ENCODE measurements at places on chromosomes 13 and 19.
A peak's percentile ranks its signal among the peaks of the same experiment; 100 is the strongest.

GRCh38 chr13:32126278-32126677 lies 94.7 kb downstream of the FRY start:
- DNase-seq, result no peak

DNA sequence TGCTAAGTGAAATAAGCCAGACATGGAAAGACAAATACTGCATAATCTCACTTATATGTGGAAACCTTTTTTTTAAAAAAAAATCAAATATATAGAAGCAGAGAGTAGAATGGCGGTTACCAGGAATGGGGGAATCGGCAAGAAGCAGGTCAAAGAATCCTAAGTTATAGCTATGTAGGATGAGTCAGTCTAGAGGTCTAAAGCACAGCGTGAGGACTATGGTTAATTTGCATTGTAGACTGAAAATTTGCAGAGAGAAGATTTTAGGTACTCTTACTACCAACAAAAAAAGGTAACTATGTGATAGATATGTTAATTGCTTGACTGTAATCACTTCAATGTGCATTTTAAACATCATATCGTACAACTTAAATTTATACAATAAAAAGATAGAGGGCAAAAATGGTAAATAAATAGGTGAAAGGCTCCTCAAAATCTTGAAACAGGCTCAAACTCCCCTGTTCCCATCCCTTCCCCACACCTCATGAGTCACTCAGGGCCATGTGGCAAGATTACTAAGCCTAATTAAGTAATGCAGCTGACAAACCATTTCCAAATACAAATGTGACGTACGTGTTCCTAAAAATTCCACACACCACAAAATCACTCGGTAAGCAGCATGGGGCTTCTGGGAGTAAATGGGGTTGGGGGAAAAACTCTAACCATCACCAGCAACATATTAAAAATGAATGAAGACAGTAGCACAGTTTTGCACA lies 159.0 kb downstream of the USP12 start:
- no peak for DNase-seq

- no peak for DNase-seq
These were observed 705.3 kb downstream of the GPC5 start for GRCh38 chr13:92103689-92104153.

GRCh38 chr19:28359431-28360414 lies 853.2 kb downstream of the UQCRFS1 start:
- DNase-seq, result no peak

DNA sequence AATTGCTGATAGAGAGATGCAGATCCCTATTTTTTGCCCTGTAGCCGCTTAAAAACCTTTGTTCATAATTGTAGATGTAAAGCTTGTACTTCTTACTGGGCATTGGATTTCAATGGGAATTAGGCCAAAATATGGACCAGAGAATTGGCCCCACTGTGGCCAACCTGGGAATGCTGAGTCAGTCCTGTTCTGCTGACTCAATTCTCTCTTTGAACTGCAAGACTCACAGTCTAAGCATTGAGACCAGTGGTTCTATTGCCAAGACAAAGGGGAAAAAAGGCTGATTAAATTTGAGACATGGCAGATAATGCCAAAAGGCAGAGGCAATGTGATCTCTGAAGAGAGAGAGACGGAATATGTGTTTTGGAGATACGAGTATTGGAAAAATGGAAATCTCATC lies 72.5 kb upstream of the UBL3 start:
- no peak for DNase-seq

- peak; percentile 71 for DNase-seq
These were observed 87.1 kb upstream of the STK24 start for GRCh38 chr13:98664047-98664446.

GRCh38 chr13:112012016-112012704 lies 54.8 kb upstream of the SOX1 start:
- DNase-seq, result no peak

DNA sequence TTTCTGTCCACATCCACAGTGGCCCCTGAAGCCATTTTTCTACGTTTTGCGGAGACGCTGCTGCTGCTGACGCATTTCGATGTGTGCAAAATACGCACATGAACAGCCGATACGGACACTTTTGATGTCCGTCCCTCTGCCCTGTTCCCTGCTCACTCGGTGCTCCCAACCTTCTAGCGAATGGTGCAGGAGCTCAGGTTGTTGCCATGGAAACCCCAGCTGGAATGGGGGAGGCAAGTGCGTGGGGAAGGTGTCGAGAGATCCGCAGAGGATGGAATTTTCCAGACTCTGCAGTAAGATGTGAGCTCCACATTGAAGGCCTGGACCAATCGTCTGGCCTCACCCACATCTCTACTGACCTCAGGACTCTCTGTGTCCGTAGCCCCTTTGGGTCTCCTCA lies 109.2 kb upstream of the USP29 start:
- DNase-seq, result no peak

- no peak for DNase-seq
These were observed 20.6 kb upstream of the UPF3A start for GRCh38 chr13:114260814-114261213.
